ENCODE measurements at places on chromosomes 4 and X.

GRCh38 chrX:138229718-138230117 is 481.8 kb downstream of the FGF13 start:
- DNase-seq, result no peak

DNA sequence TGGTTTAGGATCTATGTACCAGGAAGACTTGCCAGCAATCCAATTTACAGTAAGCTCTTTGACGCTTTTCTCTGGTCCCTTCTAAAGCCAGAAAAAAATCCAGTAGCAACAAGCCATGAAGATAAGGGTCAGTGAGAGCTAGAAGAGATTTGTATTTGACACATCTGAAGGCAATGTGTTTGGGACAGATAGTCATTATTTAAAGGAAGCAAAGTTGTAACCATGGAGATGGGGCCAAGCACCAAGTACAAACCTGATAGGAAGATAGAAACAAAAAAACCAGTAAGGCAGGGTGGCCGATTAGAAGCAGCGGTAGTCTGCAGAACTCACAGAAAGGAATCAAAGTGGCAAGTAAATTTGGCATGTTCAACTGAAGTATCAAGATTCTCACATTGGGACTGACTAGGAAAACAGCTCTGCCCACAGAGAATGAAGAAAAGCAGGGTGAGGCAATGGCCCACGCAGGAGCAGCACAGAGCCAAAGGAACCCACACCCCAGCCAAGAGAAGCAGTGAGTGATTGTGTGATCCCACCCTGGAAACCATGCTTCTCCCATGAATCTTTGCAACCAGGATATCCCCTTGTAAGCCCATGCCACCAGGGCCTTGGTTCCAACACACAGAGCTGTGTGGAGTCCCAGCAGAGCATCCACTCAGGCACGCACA is 12.9 kb upstream of the C4orf54 start:
- no peak for DNase-seq

- DNase-seq, result no peak
Measured at GRCh38 chr4:2728806-2729532, 27.2 kb downstream of the TNIP2 start.

DNA sequence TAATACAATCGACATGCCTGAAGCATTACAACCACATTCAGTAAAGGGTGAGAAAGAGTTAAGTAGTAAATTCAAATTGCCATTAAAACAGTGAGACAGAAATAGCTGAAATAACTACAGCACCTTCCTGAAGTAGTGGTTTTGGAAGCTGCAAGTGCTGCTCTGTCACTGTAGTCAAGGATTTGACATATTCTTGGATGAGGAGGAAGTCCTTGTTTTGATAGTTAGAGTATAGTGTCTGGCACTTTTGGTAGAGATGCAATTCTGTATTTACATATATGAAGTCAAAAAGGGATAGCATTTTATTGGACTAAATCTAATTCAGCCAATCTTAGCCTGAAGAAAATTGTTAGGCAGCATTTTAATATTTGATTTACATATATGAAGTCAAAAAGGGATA is 1559.6 kb downstream of the TECRL start:
- DNase-seq, result no peak

DNA sequence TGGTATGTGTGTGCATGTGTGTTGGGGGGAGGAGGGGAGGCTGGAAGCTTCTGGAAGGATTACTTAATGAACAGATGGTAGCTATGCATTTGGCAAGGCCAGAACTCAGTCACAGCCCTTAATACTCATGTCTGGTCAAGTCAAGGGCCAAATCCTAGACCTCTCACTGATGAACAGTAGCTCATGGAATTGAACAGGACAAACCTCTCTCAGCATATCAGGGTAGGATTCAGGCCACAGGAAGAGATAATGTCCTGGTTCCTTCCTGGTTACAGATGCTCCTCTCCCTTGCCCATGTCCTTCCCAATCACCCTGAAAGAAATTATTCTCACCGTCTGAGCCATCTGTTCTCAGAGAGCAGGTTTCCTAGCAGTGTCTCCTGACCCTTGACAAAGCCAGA is 165.7 kb downstream of the SOWAHB start:
- DNase-seq, result no peak

GRCh38 chr4:142274137-142274536 is 572.0 kb downstream of the INPP4B start:
- DNase-seq, result no peak

DNA sequence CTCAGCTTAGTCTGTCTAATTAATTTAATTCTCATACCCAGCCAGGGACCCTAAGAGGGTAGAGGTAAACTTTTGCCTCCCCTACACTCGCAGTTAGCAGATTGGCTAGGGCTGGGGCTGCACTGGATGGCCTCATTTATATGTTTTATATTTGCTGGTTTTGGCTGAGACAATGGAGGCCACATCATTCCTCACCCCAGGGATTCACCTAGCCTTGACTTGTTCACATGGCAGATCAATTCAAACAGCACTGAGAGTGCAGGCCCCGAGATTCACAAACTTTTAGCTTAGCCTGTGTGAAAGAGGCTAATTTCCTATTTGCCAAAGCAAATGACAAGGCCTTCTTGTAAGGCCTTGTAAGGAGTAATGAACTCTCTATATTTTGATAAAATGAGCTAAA is 844.4 kb downstream of the ARAP2 start:
- DNase-seq, result no peak

DNA sequence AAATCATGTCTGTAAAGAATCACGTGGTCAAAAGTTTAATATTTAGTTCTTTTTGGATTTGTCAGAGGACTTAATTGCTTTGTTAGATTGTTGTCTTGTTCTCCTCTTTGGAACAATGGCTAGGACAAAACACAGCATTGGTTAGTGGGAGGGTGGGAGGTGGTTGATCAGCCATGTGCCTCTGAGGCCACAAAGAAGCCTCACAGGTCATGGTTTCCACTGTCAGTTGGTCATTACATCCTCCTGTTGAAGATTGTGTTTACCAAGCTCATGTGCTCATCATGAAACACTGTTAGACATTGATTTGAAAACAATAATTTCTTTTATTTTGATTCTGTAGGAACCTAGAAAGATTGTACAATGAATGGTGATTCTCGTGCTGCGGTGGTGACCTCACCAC is 31.9 kb downstream of the ADD1 start:
- DNase-seq, result no peak

DNA sequence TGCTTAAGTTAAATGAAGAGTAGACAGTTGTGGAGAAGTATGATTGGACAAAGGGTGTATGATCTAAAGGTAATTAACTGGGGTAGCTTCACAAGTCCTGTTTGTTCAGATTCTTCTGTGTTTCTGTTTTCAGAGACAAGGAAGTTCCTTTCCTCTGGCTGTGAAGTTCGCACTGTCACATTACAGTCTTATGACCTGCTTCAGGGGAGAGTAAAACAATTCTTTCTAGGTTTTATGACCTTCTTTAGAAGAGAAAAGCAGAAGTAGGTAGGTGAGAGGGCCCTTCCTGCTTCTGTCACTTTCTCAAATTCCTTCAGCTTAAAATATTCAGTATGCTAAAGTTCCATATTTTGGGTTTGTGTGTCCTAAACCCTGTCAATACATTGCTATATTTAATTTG is 211.9 kb downstream of the SOX3 start:
- DNase-seq, result no peak

DNA sequence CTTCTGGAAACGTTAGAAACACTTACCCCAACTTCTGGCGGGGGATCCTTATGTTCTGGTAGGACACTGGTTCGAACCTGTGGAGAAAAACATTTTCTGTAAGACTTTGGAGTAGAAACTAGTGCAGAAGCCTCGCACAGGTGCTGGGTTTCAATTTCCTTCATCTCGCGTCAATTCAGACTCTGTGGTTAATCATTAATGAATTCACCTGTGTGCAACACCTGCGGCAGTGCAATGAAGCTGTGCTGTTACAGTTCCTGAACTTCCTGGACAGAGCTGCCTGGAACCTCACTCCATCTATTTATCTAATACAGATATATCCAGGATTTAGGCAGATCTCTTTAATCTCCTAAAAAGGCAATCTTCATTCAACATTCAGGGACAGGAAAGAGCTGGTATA is 531.4 kb downstream of the INPP4B start:
- DNase-seq, result no peak

- no peak for DNase-seq
Measured at GRCh38 chr4:66273110-66273509, 602.8 kb upstream of the EPHA5 start.

DNA sequence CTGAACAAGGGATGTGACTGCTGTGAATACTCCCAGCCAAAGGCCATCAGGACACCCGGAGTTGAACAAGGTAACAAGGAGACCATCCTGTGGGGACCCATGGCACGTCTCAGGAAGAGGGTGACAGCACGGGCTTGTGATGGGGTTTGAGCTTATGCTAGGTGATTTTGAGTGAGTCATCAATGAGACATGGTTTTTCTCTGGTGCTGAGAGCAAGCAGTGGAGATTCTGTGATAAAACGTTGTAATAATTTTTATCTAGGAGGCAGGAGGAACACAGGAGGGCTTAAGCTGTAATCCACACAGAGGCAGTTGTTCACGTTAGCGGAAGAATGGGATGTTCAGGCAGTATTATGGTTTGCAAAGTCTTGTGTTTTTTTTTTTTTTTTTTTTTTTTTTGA is 36.0 kb downstream of the TRIML1 start:
- no peak for DNase-seq

DNA sequence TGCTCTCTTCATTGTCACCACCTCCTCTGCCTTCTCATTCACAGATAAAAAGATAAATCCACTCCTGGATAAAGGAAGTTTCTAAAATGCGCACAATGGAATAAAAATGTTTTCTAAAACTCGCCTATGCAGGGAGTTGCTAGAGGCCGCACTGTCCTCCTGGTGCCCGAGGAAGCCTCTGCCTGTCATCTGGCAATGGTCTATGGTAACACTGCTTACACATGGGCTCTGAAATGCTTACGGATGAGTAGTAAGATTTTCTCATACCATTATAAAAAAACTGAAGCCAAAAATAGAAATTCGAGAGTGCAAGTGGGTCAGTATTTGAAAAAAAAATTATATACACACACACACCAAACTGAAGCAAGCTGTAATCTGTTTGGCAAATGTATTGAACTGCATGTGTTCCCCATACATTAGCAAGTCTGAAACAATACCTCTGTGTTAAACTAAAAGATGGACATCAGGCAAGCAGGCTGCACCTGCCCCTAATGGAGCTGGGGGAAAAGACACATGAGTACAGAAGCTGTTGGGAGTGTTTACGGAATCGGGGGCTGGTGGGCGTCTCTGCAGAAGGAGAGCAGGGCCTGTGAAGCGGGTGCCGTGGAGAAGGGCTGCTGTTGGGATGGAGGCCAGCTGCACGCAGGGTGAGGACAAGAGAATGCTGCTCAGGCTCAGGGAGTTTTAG is 103.3 kb upstream of the FAT1 start:
- DNase-seq, result no peak

- no peak for DNase-seq
Measured at GRCh38 chrX:84830836-84831235, 172.8 kb upstream of the APOOL start.

DNA sequence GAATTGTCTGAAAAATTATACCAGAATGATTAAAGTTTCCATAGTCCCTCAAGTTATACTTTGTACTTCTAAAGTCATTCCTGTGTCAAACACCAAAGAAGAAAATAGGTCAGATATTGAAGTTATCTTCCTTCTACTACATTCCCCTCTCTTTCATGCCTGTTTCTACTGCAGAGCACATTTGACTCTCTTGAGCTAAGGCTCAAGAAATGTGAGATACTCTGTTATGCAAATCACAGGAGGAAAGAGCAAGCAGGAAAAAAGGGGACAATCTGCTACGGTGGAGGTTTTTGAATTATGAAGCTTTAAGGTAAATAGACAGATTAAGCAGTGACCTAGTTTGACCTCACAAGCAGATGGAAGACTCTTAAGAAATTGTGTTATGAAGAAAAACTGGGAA is 198.9 kb upstream of the LDB2 start:
- no peak for DNase-seq

DNA sequence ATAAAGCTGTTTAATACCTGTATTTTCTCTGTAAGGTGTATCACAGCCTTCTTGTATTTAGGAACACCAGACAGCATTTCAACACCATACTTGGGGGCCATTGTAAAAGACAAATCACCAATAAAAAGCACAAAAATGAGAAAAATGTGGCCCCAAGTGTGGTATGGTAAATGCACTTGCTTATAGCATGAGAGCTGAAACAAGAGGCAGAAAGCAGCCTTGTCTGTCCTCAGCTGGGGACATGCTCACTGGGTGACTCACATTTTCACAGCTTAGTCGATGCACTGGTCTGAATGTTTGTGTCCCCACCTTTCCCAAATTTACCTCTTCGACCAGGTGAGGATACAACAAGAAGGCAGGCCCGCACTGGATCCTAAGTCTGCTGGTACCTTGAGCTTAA is 639.7 kb upstream of the AGA start:
- DNase-seq, result no peak

DNA sequence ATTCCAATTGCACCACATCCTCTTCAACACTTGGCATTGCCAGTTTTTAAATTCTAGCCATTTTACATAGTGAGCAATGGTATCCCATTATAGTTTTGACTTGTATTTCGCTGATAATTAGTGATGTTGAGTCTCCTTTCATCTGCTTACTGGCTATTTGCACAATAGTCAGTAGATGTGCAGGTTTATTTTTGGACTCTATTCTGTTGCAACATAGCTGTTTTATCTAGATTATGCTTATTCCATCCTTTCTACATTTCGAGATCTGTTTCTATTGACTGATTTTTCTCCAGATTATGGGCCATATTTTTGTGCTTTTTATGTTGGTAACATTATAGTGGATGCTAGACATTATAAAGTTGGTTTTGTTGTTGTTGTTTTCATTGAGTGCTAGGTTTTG is 106.1 kb downstream of the WWC2 start:
- DNase-seq, result no peak

DNA sequence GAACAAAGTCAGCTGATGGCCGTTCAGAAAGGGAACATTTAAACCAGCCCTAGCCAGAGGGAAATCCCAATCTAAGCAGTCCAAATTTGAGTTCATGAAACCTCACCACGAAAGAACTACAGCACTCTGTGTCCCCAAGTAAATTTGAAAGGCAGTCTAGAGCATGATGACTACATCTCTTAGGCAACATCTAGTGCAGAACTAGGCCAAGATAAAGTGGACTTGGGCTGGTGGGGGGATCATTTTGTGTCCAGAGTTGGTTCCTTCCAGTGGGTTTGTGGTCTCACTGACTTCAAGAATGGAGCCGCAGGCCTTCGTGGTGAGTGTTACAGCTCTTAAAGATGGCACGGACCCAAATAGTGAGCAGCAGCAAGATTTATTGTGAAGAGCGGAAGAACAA is 64.9 kb downstream of the KLHL4 start:
- no peak for DNase-seq
